ENCODE measurements at places on chromosomes 1 and 21. TPM values are rescaled to one million over a fixed set of nuclear protein-coding genes. Genes with fewer than 3 reads are reported as not detected.

GRCh38 chr1:14522077-14522925 is 76.2 kb upstream of the KAZN start:
- no peak for DNase-seq

DNA sequence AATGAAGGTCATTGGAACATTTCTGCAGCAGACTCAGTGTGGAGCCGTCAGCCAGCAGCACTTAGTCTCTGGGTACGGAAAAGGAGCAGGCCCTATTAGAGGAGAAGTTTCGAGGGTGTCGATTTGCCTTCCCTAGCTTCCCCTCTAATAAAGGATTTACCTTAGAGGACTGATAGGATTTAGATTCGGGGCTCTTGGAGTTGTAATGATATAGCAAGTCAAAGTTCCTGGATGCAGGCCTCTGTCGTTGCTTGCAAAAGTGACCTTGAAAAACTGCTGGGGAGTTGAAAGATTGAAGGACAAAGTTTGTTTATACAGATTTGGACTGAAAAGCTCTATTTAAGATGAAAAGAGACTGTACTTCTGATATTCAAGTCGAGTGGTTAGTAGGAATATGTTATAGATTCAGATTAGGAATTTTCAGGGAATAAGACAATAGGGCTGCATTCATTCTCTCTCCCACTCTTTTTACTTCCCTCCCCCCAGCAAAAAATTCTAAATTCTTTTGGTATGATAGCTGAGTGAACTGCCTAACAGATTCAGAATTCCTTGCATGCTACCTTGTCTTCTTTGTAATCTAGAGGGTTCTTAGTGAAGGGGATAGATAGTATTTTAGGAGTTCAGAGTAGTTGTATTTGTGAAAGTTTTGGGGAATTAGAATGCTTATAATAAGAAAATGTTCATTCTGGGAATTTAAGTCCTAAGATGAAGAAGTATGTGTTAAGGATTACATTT is 19.2 kb downstream of the NFYC start:
- no peak for DNase-seq

GRCh38 chr1:248739572-248740205 is 15.9 kb downstream of the LYPD8 start:
- DNase-seq: no peak

DNA sequence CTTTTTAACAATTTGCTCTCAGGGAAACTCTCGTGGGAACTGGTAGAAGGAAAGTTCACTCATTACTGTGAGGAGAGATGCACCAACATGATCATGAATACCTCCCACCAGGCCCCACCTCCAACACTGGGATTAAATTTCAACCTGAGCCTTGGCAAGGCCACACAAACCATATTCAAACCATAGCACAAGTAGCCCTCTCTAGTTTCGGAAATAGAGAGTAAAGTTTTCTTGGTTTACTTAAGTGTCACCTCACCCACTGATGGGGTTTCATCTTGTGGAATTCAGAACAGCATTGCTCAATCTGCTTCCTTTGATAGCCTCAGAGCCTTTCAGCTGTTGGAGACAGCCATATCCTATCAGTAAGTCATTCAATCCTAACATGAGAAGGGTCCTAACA is 25.5 kb upstream of the CCSAP start:
- DNase-seq: no peak

- DNase-seq: no peak
These were observed 9.7 kb downstream of the ZMPSTE24 start for GRCh38 chr1:40267767-40268187.

DNA sequence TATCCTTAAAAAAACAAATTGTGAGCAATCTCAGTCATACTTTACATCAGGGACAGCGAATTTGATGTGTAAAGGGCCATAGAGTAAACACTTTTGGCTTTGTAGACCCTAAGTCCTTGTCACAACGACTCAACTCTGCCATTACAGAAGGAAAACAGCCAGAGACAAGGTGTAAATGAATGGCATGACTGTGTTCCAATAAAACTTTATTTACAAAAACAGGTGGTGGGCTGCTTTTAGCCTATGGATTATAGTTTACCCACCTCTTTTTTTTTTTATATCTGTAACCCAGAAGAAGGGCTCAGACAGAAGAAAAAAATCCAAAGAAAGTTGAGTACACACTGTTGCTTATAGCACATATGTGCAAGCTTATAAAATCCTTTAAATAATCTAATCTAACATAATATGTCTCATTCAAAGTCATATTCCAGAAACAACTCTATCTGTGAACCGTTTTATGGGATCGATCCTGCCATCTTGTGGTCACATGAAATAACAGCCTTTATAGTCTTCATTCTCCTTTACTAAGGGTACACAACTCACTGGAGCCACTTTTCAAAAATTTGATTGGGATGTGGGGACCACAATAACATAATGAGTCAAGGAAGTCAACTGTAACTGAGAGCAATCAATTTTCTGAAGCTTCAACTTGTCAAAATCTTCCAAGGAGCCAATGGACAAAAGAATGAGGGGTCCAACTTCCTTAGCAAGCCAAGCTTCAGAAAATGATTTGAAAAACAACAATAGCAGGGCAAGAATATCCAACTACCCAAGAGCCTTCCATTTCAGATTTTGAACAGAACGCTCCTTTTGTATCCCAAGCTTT is 142.2 kb upstream of the KRTAP19-8 start:
- no peak for DNase-seq

DNA sequence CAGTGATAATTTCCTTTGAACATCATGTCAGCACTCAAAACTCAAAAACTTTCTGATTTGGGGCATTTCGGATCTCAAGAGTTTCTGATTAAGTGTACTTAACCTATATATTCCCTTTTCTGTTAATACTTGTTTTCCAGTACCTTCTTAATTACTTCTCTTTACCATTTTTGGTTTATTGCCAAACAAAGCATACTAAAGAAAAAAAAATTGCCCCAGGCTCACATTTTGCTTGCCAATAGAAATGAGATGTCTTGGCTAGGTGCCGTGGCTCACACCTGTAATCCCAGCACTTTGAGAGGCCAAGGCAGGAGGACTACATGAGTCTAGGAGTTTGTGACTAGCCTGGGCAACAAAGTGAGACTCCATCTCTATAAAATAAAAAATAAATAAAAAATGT is 4.8 kb downstream of the PSMD4 start:
- DNase-seq: no peak

DNA sequence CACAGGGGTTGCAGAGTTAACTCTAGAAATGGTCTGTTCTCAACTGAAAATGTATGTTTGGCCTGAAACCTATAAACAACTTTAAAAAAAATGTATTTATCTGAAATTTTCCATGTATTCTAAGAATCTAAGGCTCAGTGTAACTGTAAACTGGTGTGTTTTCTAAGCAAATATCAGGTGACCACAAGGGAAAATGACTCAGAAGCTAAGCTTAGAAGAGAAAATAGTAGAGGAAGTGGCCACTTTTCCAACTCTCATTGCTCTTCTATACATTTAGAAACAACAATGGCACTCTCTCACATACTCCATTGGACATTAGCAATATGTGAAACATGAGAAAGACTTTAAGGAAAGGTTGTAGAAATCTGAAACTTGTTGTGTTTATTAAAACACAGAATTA is 7.5 kb downstream of the TNFSF18 start:
- no peak for DNase-seq

GRCh38 chr21:36481639-36482038 is 1.7 kb upstream of the CLDN14 start:
- peak; percentile 85 for DNase-seq

NTMT2 gene
- total RNA-seq: not detected

RAD54L gene
- 2.5 TPM for total RNA-seq

C1QB gene
- 149 TPM for total RNA-seq

ANXA9 gene
- 11.7 TPM for total RNA-seq

LAPTM5 gene
- total RNA-seq: 39.1 TPM

NGF gene
- total RNA-seq: 0.49 TPM
